MG63 (cell line): ENCODE measurements at places on chromosomes 7 and 10.

DNA sequence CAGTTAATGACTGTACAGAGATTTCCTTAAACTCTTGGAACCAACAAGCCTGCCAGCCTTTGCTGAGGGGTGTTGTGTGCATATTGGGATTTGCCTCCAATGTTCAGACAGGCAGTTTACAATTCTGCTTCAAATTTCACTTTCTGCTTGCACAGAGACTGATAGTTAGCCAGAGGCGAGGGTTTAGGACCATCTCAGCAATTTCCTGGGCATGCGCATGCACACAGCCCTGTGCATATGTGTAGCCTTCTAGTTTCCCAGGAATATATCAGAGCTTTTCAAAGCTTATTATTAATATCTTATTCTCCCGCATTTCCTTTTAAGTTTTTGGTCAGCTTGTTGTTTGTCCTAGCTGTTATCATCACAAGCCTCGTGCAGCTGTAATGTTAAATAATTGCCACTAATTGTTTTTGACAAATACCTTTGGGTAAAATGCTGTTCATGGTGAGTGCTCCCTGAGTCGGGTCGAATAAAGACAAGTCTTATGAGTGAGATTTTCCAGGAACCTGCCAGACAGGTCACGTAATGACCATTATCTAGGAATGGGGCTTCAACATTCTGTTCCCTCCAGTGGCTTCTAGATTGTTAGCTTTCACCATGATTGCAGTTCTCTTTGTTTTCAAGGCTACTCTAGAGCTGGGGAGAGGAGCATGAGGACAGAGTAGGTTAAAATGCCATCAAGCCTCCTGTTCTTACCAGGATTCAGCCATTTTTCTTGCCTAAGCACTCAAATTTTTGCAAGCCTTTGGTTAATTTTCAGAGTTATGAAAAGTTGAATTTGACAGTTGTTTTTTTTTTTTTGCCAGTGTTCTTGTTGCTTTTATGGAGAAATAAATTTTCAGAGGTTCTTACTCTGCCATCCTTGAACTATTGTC is 24.1 kb upstream of the DNAJC1 start:
- DNase-seq, result no peak

GRCh38 chr10:23702977-23703414 is 264.1 kb downstream of the OTUD1 start:
- peak; percentile 39 for DNase-seq

GRCh38 chr7:69199661-69200060 is 398.6 kb upstream of the AUTS2 start:
- no peak for DNase-seq

GRCh38 chr10:74314166-74314565 is 163.1 kb downstream of the ADK start:
- no peak for DNase-seq

GRCh38 chr10:86172301-86172700 is 194.3 kb downstream of the GRID1 start:
- DNase-seq, result no peak

DNA sequence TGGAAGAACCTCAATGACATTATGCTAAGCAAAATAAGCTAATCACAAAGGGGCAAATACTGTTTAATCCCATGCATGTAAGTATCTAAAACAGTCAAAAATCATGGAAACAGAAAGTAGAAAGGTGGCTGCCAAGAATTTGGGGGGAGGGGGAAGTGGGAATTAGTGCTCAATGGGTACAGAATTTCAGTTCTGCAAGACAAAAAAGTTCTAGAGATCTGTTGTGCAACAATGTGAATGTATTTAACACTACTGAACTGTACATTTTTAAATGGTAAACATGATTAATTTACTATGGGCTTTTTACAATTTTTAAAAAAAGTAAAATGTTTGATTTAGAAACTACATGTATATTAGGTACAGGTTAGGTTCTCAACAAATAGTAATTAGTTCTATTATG is 11.9 kb downstream of the EZH2 start:
- DNase-seq, result no peak

DNA sequence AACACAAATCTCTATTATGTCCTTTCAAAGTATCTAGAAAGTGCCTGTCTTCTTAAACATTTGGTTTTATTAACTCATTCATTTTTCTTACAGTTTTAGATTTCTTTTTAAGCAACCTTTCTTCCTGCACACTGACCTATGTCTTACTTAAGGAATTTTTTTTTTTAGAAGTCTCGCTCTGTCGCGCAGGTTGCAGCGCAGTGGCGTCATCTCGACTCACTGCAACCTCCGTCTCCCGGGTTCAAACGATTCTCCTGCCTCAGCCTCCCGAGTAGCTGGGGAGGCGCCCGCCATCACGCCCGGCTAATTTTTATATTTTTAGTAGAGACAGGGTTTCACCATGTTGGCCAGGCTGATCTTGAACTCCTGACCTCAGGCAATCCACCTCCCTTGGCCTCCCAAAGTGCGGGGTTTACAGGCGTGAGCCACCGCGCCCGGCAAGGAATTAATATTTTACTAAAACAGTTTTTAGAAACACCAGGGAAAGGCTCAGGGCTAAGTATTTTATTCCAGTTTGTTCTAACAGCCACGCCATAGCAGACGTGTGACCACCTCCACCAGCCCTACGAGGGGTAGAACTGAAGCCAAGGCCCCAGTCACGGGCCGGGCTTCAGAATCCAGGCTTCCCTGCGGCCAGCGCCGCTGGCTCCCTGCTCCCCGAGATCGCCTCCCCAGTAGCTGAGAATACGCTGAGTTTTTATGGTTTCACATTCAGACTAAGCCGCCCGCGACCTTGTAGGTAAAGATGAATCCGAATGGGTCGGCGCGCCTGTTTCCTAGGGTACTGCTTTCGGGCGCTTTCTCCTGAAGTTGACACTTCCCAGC is 941 bp upstream of the LUC7L2 start:
- DNase-seq, result no peak

GRCh38 chr7:131443496-131443895 is 112.9 kb downstream of the PODXL start:
- no peak for DNase-seq

GRCh38 chr7:75738604-75738974 is at the start of gene HIP1:
HIP1 (minus strand) TSS chr7:75738941; CDS start chr7:75738920, 21 bp downstream.
- no peak for DNase-seq

GRCh38 chr7:144255471-144255897 is 9.1 kb downstream of the OR2A7 start:
- no peak for DNase-seq

DNA sequence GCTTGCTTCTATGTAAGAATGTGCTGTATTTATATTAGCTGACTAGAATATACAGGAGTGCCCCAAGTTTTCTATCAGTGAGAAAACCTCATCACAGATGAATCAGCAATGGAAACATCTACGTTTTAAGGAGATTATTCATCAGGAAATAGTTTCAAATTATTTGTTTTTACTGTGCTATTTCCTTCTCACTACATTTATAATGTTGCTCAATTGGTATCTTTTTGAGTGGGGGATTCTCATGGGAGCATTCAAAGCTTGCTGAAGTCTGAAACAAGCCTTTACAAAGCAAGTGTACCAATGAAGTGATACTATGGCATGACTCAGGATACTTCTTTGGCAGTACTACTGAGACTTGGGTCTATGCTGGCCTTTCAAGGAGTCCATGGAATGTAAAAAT is 191.1 kb upstream of the SLC26A5 start:
- DNase-seq, result peak; percentile 14

GRCh38 chr7:149831741-149832219 is 6.4 kb upstream of the ZNF862 start:
- no peak for DNase-seq

DNA sequence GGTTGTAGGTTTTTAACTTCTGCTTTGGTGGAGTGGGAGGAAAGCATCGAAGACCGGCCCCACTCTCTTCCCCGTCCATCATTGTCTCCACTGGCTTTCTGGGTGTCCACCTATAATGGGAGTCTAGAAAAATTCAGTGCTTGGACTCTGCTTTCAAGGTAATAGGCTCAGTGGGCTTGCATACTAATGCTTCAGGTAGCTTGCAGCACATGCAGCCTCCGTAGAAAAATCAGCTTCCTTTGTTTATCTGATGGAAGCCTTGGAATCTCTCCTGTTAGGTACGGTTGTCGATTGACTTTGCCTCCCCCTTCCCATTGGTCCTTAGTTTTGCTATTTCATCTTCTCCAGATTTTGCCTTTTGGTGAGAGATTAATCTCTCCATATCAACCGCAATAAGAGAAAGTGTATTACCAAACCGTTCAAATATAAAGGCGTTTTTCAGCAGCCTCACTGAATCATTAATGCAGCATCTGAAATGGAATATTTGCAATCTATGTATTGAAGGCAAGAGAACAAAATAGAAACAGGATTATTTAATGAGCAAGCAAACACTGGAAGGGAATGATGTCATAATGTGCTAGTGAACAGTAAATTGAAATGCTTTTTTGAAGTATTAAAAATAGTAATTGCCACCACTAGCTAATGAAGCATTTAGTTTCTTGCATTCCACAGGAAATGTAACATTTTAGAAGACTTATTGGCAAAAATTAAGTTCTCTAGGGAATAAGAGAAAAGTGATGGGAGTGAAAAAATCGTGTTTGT is 944 bp downstream of the AVL9 start:
- no peak for DNase-seq

DNA sequence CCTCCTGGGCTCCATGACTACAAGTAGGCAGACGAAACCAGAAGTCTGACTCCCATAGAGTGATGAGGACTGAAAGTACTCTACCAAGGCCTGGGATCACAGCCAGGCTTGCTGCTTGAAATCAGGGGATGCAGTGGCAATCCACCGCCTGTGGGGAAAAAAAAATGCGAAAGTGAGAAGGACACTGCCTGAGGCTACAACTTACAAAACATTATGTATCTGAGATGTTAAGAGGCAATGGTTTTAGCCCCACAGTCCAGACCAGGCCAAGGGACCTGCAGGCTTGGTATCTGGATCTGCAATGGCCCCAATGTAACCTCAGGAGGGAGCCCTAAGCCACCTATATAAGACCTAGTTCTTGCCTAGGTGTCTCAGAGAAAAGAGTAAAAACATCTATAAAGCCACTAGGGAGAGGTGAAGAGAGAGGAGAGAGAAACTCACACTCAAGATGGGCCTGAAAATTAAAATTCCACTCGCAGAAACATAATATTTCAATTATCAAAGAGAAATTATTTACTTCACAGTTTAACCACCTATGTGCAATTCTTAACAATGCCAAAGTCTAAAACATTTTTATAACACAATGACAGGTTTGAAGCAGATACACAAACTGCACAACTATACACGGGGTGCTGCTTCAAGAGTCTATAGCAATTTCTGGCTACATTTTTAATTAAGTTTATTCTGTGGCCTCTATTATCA is 13.9 kb downstream of the DNAJC1 start:
- DNase-seq, result peak; percentile 19

GRCh38 chr10:128297709-128298378 is 171.6 kb upstream of the MKI67 start:
- no peak for DNase-seq

DNA sequence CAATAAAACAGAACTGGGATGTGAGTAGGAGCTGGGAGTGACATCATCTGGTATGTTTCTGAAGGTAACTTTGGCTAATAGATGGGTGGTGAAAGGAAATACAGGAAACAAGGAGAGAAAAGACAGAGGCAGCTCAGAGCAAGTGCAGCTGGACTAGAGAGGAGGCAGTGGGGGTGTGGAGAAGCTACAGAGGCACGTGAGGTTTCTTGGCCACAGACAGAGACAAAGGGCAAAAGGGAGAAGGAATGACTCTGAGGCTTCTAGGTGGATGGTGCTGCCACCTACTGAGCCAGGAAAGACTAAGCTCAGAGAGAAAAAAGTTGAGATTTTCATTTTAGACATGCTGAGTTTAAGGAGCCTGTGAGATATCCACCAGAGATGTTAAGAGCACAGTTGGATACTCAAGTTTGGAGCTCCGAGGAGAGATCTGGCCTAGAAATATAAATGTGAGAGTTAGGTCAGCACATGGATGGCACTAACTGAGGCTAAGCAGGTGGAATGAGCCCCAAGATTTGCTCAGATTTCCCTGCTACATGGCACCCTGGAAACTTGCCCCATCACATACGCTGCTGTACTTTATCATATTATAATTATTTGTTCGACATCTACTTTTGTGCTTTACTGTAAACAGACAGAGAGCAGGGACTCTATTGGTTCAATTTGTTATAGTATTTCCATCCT is 293.0 kb upstream of the IMMP2L start:
- peak; percentile 49 for DNase-seq

DNA sequence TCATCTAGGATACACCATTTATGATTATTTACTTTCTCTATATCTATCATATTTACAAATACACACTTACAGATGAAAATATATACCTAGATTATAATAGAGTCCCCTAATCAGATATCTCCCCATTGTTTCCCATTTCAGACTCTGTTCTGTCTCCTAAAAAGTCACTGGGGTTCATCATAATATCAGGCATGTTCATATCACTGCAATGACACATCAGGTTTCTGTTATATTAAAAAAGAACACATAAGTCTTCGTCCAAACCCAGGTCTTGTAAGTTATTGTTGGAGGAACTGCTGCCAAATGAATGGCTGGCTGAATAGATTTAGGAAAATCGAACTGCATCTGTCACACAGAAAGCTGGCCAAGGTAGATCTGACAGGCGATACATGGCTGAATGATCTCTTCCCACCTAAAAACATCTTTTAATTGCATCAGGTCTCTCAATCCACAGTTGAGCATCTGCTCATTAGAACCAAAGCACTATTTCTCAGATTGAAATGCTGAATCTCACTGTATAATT is 178.7 kb downstream of the CACNA2D1 start:
- no peak for DNase-seq

GRCh38 chr7:44847509-44847919 is 373 bp downstream of the H2AZ2 start:
- peak; percentile 82 for DNase-seq

DNA sequence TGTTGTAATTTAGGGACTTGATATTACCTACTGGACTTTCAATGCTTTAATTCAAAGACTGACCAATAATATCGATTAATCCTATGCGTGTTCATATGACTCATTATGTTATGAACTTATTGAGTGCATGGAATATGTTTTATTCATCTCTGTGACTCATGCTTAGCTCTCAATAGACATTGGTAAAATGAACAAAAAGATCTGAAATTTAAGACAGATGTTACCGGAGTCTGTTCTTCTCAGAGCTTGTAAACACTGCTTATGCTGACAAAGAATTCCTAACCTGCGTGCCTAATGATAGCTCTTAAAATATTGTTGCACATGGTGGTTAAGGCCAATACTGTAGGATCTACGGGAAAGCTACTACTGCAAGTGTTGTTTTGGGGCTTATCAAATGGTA is 131.5 kb upstream of the ACBD5 start:
- DNase-seq, result no peak

- peak; percentile 13 for DNase-seq
Observed at GRCh38 chr10:58775960-58776567, 263.4 kb downstream of the BICC1 start.

- no peak for DNase-seq
Observed at GRCh38 chr7:104961821-104962220, 52.2 kb upstream of the KMT2E start.

- peak; percentile 55 for DNase-seq
Observed at GRCh38 chr10:68826764-68827591, at the start of gene STOX1. STOX1 (plus strand) TSS chr10:68827531; CDS start chr10:68827624, 93 bp downstream.

DNA sequence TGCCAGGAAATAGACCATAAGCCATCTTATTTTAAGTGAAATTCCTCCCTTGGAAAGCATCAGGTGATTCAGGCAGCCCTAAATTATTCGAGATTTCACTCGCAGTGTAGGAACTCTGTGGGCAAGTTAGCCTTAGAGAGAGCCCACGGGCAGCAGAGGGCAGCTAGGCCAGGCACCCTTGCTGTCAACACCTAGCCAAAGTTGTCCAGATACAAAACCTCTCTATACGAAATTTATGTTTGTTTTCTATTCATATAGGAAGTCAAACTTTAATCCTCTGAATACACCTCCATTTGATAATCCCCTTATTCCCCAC is 1043.5 kb downstream of the GATA3 start:
- DNase-seq, result no peak
